ENCODE measurements at places on chromosomes 13 and 19. TPM values are rescaled to one million over a fixed set of nuclear protein-coding genes. Genes with fewer than 3 reads are reported as not detected.

The PEAK3 gene
- total RNA-seq, result 2.3 TPM

DNA sequence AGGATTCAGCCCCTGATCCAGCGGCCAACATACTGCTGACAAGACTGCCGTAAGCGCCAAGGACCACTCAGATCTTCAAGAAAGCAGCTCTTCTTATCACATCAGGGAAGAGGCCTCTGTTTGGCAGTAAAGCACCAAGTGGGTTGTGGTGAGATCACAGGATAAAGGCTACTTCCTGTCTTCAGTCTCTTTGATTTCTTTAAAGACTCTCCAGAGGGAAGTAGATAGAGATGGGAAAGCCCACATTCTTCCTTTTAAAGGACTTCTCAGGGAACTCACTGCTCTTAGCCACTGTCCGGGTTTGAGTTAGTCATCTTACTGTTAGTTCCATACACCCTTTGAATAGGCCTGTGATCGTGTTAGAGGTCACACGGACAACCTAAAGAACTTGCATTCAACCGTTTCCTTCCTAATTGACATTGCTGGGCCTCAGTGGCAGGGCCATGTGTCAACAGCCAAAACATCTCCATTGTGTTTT lies 47.2 kb upstream of the POMP start:
- DNase-seq, result no peak

DNA sequence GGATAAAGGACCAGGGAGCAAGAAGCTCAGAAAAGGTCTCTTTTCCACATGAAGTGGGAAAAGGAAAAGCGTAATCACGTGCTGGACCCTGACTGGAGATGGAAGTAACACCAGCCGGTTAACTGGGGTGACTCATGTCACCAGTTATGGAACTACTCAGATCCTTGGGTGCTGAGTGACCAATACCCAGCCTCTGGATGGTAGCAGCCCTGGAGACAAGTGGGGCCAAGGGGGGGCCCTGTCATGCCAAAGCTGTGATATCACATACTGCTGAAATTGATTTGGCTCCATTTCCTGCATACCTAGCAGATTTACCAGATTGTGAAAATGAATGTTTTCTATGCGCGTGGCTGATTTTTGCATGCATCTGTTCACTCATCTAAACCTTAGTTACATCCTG lies 158.9 kb downstream of the ZIC5 start:
- no peak for DNase-seq

DNA sequence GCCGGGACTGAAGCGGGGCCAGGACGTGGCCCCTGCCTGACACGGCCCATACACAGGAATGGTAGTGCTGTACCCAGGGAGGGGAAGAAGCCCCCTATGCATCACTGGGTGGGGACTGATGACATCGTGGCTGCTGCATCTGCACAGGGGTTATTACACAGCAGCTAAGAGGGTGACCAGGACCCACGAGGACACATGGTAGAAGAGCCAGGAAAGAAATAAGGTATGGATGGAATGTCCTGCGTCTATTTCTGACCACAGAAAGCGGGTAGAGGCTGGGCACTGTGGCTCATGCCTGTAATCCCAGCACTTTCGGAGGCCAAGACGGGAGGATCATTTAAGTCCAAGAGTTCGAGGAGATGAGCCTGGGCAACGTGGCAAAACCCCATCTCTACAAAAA lies 24.1 kb downstream of the DCAF15 start:
- no peak for DNase-seq

The CCL25 gene
- total RNA-seq, result not detected

GRCh38 chr13:60933638-60934037 lies 482.0 kb downstream of the PCDH20 start:
- DNase-seq, result no peak

DNA sequence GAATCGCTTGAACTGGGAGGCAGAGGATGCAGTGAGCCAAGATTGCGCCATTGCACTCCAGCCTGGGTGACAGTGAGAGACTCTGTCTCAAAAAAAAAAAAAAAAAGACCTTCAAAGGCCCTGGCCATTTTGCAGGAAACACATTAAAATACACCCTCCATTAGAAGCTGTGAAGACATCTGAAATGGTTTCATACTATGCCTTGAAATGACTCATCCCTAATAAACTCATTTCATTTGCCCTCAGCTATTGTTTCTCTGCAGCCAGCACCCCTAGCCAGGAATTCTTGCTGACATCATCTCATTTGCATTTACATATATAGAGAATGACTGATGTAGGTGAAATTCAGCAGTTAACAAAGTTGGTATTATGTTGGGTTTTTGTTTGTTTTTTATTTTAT lies 8.7 kb downstream of the EML2 start:
- no peak for DNase-seq

GRCh38 chr19:38710928-38711725 lies 33.1 kb downstream of the CAPN12 start:
- no peak for DNase-seq
